ENCODE measurements at places on chromosomes 16 and 17.

DNA sequence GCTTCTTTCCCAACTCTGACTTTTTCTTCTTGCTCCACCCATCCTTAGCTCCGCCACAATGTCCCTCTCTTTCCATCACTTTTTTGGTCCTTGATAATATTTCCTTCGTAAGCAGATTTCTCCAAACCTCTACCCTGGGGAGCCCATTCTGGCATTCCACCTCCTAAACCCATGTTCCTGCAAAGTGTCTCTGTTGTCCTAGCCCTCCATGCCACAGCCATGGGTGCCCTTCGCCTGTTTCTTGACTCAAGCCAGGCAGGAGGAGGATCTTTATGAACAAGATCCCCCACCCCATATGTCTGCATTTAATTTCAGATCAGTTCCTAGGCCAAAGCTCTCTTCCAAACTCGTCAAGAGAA lies 42.4 kb downstream of the GAS7 start:
- no peak for ATAC-seq

GRCh38 chr17:61159221-61159814 lies 240.3 kb upstream of the TBX2 start:
- no peak for ATAC-seq

- ATAC-seq = peak; percentile 54
These were observed 18.3 kb upstream of the EFCAB13 start for GRCh38 chr17:47305302-47305923.

- ATAC-seq = no peak
These were observed 32.5 kb downstream of the ASIC2 start for GRCh38 chr17:33260638-33261037.

DNA sequence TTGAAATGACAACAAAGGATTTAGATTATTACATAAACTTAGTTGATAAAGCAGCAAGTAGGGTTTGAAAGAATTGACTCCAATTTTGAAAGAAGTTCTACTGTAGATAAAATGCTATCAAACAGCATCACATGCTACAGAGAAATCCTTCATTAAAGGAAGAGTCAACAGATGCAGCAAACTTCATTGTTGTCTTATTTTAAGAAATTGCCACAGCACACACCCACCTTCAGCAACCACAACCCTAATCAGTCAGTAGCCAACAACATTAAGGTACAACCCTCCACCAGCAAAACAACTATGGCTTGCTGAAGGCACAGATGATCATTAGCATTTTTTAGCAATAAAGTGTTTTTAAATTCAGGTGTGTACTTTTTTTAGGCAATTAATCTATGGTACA lies 75.1 kb upstream of the NSRP1 start:
- no peak for ATAC-seq

- ATAC-seq = no peak
These were observed 11.3 kb upstream of the PDXDC1 start for GRCh38 chr16:14963281-14964173.

DNA sequence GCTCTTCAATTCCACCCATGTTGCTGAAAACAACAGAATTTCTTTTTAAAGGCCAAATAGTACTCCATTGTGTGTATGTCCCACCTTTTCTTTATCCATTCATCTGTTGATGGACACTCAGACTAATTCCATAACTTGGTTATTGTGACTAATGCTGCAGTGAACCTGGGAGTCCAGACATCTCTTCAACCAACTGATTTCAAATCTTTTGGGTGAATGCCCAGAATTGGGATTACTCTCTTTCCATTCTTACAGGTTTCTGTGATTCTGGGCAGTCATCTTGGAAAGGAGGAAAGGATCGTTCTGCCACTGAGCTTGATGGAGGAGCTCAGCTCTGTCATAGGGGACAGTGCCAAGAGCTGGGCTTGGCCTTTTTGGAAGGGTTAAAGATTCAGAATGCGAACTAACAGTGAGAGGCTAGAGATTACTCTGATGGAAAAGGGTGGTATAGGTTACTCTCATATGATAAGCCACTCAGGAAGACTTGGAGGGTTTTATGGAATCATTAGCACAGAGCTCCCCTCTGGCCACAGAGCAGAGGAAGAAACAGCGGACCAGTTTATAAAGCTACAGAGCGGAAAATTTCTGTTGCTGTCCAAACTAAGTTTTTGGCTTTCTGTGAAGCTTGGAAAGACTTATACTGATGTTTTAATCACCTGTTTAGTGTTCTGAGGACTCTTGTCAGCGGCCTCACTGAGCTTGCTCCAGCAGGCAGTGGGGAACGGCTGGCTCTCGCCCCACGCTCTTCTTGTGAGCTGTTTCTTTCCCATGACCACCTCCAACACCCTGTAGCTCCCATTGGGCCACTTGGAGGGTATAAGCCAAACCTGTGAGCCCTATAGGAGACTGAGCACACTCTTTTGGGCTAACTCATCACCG lies 48.3 kb downstream of the HIC1 start:
- ATAC-seq = no peak

All from activated T-helper 17 cell treated with anti-CD3 and anti-CD28 coated beads, Interleukin-2, amount 50 U/mL, for 72 hours (primary cell).